ENCODE measurements at places on chromosomes 5 and 9.
A peak's percentile ranks its signal among the peaks of the same experiment; 100 is the strongest.

GRCh38 chr5:41968153-41968723, 43.2 kb downstream of the FBXO4 start:
- DNase-seq: no peak

- no peak for DNase-seq
Measured at GRCh38 chr5:9829621-9830020, 199.5 kb upstream of the TAS2R1 start.

- no peak for DNase-seq
Measured at GRCh38 chr5:173833196-173833985, 54.8 kb upstream of the CPEB4 start.

GRCh38 chr9:132451276-132451675, 41.3 kb downstream of the CFAP77 start:
- DNase-seq: no peak

GRCh38 chr5:91052977-91053740, 330.0 kb downstream of the ARRDC3 start:
- no peak for DNase-seq

DNA sequence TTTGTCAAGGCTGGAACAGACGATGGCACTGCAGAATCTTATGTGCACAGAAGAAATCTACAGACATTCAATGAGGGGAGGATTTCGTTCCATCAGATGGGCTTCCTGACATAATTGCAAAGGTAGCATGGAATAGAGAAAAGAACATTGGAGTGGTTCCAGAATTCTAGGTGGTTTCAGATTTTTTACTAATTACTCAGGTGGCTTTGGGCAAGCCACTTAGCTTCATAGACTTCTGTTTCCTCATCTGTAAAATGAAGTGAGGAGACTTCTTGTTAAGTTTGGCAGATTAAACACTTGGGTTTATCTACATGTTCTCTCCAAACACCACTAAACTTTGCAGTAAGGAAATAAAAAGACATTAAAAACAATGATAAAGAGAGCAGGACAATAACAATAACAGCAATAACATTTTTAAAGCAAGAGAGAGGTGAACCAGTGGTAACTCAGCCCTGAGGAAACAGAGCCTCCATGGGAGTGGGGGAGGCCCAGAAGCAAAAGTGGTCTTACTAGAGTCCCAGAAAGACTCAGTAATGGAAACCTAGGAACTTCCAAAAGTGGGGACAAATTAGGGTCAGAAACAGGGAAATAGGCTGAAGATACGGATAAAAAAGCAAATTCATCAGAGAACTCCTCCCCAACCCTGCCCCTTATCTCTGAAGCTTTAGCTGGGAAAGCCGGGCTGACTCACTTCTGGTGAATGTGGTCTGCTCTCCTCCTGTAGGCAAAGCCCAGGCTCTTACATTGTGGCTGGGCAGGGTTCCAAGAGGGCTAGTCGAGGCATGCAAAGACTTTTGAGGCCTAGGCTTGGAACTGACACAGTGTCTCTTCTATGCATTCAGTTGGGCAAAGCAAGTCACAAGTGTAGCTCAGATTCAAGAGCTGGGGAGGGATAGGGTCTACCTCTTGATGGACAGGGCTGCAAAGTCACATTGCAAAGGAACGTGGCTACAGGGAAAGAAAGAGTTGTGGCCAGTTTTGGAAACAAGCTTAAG, 11.8 kb upstream of the ACTBL2 start:
- no peak for DNase-seq

DNA sequence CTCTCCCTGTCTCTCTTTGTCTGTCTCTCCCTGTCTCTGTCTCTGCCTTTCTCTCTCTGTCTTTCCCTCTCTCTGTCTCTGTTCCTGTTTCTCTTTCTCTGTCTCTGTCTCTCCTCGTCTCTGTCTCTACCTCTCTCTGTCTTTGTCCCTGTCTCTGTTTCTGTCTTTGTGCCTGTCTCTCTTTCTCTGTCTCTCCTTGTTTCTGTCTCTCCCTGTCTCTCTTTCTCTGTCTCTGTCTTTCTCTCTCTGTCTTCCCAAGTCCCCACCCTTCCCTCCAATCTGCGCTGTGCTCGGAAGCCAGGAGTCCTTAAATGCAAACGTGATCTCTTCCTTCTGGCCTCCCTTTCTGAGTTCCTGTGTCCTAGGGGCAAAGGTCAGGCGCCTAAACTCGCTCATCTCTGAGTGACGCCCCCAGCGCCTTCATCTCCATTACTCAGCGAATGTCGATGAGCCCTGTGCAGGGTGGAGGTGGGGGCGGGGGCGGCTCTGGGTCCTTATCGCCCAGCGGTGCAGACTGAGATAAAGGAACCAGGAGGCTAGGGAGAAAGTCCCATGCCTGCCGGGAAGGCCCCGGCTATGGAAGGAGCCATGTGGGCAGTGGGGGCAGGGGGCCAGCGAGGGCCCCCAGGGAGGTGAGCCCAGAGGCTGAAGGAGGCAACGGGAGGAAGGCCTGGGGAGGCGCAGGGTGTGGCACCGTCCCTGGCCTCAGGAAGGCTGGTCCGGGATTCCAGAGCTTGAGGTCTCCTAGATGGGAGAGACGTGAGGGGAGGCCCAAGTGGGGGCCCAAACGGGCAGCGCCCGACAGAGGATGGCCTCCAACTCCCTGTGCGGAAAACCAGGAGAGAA, 1.5 kb upstream of the SLC6A19 start:
- no peak for DNase-seq

- no peak for DNase-seq
Measured at GRCh38 chr9:113516840-113517577, 53.5 kb downstream of the RGS3 start.

DNA sequence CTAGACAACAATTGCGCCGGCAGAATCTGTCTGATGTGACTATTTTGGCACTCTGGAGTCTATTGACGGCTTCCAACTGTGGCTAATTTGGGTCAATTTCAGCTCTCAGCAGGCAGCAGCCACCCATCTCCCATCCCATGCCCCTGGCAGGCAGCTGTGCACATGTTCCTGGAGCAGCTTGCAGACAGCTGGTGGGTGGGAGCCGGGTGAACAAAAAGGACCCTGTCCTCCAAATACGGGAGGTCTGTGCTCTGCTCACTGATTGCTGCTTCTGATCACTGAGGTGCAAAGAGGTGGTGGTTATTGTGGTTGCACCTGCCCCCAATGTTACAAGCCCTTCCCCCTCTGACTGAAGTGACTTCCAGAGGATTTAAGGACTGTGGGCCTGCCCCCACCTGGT, 45.0 kb upstream of the N4BP3 start:
- DNase-seq: peak; percentile 36

- no peak for DNase-seq
Measured at GRCh38 chr9:76557674-76558225, 98.8 kb downstream of the GCNT1 start.

DNA sequence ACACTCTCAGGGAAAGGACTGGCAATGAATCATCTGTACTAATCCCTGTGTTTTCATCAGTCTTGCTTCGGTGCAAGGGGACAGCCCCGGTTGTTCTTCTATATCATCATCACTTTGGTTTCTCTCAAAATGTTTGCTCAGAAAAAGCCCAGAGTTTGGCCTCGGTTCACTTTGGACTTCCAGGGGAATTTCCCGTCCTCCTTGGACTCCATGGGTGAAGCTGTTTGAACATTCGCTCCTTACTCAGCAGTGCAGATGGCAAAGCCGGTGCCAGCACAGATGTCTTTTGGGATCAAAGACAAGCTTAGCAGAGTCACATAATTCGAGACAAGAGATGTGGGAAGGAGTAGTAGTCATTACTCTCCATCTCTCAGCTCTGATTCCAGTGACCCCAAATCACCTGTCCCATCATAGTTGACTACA, 69.8 kb upstream of the TNFSF8 start:
- DNase-seq: no peak

DNA sequence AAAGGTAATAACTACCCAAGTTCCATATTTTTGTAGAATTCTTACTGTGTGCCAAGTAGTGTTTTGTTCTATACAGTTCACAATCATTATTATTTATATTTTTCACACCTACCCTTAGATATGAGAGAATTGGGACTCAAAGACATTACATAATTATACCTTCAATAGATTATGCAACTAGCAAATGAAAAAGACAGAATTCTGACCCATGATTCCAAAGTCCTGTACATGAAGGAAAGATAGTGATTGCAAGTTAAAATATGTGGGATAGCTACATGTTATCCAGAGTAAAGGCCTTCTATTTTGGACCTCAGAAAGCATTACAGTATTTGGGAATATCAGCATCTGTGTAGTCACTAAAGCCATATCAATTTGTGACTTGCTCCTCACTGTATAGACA, 581.0 kb downstream of the ELAVL2 start:
- no peak for DNase-seq

- peak; percentile 2 for DNase-seq
Measured at GRCh38 chr9:109401169-109401989, 80.5 kb upstream of the EPB41L4B start.

DNA sequence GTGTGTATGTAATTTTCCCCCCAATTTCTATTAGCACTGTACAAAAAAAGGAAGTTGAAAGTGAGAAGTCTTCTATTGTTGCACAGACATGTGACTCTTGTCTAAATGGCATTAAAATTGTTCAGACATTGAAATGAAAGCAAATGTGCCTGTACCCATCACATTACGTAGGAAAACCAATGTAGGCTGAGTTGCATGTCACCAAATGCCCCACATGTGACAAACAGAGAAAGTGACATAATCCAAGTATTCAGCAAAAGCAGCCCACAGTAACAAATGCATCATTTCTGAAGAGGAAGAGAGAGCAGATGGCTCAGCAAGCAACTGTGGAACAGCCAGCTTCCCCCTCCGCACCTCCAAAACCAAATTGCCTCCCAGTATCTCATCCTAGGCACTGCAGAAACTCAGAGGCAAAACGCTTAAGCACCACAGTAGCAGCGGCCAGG, 161.5 kb upstream of the NR4A3 start:
- no peak for DNase-seq

GRCh38 chr5:82147860-82148573, 130.1 kb downstream of the RPS23 start:
- no peak for DNase-seq

GRCh38 chr9:37201581-37201980, 81.2 kb downstream of the ZCCHC7 start:
- DNase-seq: no peak

GRCh38 chr9:3398232-3398648, 127.6 kb downstream of the RFX3 start:
- no peak for DNase-seq

- no peak for DNase-seq
Measured at GRCh38 chr5:72467461-72467860, 39.7 kb downstream of the ZNF366 start.

GRCh38 chr5:16115140-16115539, 64.5 kb downstream of the MARCHF11 start:
- no peak for DNase-seq

GRCh38 chr9:117868594-117868993, 164.4 kb downstream of the TLR4 start:
- DNase-seq: no peak

GRCh38 chr5:158543539-158544387, 556.0 kb downstream of the EBF1 start:
- no peak for DNase-seq

DNA sequence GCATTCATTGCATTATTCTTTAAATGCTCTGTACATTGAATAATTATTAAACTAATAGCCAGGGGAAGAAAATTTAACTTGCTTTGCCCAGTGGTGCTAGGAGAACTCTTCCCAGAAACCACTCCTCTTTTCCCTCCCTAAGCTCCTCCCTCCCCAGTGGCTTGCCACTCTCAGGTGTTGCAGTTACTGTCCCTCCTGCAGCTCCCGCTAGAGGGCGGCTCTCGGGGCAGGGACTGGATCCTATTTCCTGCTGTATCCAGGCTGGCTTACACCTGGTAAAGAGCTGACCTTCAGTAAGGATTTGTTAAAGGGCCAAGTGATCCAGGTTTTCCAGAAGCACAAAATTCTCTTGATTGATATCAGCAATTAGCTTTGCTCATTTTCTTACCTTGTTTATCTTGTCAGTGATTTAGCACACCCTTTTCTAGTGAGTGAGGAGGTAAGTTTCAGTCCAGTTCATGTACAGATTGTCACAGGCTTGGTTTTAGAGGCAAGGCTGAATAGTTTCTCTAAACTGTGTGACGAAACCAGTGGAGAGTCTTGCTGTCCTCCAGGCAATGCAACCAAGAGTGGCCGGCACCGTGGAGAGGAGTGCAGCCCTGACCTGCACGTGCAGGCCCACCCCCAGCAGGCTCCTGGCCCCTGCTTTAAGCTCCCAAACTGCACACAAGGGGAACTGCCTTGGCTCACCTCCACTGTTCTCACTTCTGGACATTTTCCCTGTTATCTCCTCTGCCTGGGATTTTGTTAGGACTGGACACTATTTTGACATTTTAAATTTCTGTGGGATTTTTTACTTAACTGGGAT, 423.8 kb downstream of the SPOCK1 start:
- DNase-seq: no peak

- no peak for DNase-seq
Measured at GRCh38 chr9:21141427-21141882, at the start of gene IFNW1. IFNW1 (minus strand) TSS chr9:21141832; CDS start chr9:21141570, 262 bp downstream.

DNA sequence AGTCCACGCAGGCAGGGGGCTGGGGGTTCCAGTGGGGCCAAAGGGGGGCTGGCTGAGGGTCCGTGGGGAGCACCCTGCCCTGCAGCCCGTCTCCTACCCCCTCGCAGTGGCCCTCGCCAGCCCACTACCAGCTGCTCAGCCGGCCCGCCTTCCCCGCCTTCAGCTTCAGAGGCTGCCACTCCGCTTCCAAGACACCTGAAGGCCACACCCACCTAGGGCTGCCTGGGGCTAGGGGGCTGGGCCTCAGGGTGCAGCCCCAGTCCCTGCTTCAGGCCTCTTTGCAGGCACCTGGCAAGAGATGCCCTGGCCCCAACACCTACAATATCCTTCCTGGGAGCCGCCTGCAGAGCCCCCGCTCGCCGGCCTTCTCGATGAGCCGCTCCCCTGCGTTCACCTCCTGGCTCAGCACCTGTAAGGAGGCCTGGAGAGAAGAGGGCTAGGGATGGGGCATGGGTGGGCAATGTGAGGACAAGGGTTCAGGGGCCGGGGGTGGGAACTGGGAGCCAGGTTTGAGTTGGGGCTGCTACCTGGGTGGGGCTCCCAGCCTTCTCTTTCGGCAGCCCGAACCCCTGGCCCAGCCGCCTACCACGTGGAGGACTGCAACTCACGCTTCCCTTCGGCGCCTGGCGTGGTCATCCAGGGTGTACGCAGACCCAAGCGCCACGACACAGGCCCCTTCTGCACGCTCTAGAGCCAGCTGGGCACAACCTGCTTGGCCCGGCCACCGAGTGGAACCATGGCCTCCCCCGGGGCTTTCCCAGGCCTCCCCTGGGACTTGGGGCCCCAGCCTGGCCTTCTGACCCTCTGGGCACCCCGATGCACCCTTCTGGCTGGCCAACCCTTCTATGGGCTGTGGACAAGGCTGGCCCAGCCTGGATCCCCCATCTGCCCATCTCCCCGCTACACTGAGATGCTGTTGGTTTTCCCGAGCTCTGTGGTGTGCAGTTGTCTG, 1.7 kb downstream of the STPG3 start:
- DNase-seq: no peak

Measured in NCI-H2227 treated with DMSO at 0.1 percent for 48 hours (cell line).